ENCODE measurements at places on chromosomes 1 and 21.

DNA sequence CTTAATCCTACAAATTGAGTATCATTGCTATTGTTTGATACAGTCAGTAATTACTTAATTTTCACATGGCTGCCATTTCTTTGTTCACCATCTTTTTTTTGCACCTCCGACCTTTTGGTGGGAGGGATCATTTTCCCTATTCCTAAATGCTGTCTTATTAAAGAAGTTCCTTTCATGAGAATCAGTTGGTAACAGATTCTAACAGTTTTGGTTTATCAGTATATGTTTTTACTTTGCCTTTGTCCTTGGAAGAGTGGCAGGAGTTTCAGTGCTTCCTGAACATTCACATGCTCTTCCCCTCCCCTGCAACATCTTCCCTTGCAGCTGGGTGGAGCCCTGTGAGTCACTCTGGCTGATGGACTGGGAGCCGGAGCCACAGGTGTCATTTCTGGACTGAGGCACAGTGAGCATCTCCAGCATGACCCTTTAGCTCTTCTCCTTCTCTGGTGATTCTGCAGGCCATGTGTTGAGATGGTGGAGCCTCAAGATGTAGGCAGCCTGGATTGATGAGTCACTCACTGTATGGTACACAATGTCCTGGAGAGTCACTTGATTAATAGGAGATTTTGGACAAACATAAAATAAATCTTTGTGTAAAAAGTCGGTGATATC is 217.7 kb downstream of the URB2 start:
- DNase-seq, result no peak

GRCh38 chr1:39933956-39934941 is 20.7 kb upstream of the MFSD2A start:
- DNase-seq, result peak; percentile 99

GRCh38 chr1:240151136-240151735 is 59.6 kb downstream of the FMN2 start:
- no peak for DNase-seq

DNA sequence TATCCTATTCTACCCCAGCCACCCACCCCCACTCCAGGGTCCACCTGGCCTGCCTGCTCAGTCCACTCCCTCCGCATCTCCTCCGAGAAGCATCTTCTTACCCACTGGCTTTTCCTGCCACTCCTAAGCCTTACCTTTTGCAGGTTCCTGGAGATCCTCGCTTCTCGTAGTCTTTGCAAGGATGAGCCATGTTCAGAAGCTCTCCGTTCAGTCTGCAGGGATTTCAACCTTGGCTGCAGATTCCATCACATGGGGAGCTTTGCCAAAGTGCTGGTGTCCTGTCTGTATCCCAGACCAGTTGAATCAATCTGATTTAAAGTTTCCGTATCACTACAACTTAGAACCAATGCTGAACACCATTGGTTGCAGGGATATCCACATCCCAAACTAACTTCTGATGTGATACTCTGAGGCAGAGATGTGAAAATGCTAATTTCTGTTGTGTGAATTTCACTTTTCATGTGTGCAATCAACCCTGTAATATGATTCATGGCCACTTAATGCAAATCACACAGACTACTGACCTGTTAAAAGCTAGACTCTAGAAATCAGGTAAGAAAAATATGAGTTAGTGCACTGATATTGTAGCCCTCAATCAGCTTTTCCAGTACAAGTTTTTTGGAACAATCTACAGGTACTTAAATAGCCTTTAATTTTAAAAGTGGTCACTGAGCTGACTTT is 61.9 kb downstream of the CAPN2 start:
- DNase-seq, result no peak

- DNase-seq, result no peak
Measured at GRCh38 chr1:206035027-206035426, 11.3 kb upstream of the CTSE start.

DNA sequence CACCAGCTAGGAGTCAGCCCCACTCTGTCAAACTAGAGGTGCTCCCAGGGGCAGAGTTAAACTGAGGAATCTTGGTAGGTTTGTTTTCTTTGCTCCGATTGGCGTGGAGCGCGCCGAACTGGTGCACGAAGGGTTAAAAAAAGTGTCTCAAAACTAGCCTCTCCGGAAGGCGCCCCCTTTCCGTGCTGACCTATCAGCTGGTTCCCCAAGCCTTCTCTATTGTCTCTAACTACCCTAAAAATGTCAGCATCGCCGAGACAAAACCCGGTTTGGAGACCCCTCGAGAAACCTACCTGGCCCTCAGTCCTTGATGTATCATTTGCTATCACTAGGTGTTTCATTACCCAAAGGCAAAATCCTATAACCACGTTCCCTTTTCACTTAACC is 2.2 kb downstream of the TGFB2 start:
- DNase-seq, result no peak

DNA sequence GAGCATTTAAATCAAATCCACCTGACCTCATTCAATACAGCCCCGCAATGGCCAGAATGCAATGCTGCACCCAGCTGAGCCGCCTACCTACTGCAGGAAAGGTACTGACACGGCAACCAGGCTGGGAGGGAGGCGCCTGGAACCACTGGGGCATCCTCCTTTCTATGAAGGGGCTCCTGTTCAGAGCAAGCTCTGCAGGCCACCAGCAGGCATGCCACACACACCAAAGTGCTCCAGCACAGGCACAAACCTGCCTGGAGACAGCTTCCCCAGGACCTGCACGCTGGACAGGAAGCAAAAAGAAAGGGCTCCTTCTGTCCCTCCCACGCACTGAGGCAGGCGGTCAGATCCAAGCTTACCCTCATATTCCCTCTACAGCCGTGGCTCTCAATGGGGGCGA is 21.2 kb downstream of the CTNNBIP1 start:
- DNase-seq, result no peak

DNA sequence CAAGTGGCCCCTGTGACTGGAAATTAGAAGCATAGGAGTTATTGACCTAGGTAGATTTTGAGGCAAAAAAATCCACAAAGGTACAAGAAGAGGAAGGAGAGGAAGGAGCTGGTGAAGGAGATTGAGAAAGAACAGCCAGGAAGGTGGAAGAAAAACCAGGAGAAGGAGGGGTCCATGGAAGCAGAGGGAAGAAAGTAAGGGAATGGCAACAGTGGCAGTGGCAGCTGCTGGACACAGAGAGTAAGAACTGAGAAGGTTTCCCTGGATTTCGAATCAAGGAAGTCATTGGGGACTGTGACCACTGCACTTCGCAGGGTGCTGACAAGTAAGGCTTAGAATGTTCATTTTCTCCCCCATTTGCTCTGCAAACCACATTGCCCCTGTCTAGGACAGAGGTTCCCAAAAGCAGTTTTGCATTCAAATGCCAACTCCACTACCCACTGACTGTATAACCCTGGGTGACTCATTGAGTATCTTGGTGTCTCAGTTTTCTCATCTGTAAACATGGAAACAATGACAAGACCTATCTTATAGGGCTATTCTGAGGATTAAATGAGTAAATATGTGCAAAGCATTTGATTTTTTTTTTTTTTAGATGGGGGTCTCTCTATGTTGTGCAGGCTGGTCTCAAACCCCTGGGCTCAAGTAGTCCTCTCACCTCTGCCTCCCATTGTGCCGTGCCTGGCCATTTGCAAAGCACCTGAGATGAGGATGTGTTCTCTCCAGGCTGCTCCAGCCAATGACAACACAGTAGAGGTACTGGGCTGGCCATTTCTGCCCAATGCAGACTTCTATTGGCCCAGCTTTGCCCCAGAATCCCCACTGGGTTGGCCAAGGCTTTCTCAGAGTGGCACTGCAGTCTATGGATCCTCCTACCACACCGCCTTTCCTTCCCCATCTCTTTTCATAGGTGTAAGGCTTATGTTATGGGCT is 9.3 kb upstream of the CAPN2 start:
- no peak for DNase-seq

GRCh38 chr1:69109277-69109676 is 458.4 kb upstream of the LRRC7 start:
- DNase-seq, result no peak

DNA sequence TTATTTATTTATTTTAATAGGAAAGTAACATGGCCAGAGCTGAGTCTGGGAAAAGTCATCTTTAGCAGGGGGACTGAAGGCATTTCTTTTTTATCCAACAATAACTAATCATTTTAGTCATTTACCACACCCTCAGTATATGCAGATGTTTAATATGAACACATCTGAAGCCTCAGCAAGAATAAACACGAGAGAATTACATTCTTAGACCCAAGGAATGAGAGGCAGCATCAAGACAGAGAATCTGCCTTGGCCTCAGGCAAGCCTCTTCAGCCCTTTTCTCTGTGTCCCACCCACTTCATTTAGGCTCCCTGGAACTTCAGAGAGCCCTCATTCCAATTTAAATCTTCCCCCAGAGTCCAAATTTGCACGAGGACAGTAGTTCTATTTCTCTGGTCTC is 17.0 kb upstream of the IGSF3 start:
- no peak for DNase-seq

- no peak for DNase-seq
Measured at GRCh38 chr21:34992736-34993398, 56.2 kb downstream of the RUNX1 start.

DNA sequence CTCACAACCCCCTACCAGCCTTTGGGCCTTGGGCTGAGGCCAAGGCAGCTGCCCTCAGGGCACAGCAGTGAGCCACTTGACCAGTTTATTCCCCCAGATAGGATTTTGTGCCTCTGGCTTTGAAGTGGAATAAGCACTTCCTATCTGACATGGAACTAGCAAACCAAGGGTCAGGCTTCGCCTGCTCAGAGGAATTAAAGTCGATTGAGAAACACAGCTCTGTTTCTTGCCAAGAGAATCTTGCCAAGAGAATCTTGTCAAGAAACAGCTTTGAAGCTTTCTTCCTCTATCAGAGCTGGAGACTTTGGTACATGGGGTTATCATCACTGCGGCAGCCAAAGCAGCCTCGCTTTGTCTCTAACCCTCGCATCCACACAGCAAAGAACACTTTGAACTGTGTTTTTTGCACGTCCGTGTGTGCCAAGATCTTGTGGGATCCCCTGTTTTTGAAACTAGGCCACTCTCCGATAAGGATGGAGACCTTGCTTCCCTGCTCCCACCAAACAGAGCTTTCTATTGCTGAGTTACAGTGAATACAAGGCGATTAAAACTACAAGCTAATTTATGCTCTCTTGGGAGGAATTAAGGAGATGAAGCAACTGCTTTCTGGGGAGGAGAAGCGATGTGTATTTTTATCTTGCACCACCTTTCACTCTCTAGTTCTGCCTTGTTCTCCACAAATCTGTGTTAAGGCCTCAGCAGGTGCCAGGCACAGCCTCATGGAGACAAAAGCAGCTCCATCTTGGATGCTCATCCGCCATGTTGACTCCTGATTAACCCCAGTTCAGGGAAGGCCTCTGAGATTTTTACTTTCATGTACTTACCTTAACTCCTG is 67.3 kb downstream of the RHOU start:
- DNase-seq, result no peak
